ENCODE measurements at places on chromosomes 2 and 18.
A peak's percentile ranks its signal among the peaks of the same experiment; 100 is the strongest.

DNA sequence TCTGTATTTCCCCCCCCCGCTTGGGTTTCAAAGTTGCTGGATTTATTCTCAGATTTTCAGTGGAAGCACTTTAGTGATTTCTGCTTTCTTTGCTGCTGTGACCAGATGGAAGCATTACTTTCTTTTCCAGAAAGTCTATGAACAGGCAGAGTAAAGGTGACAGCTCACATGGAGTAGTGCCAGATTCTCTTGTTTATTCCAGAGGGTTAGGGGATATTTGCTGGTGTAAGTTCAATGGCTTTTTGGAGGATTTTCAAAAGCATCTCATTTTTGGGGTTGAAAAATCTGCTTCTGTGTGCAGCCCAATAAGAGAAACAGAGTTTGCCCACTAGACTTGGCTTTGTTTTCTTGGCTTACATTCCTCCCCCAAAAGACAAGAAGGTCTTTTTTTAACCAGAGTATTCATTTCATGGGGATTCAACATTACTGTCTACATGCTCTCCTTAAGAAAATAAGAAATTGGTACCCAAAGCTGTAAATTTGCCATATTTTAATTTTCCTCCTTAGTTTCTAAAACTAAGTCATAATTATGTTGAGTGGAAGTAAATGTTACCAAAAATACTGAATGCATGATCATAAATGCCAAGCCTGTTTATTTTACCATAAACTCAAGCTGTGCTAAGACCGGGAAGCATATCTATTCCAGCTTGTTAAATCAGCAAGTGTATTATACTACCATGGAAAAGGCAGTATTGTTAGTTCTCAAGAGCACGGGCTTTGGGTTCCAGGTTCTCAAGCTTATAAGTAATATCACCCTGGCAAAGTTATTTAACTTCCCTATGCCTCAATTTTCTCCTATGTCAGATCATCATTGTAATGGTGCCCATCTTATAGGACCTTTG is 557.2 kb downstream of the CPS1 start:
- DNase-seq: no peak

- DNase-seq: no peak
Observed at GRCh38 chr2:12493031-12493513, 223.7 kb upstream of the TRIB2 start.

- peak; percentile 28 for DNase-seq
Observed at GRCh38 chr18:24470022-24470618, 9.7 kb downstream of the HRH4 start.

- no peak for DNase-seq
Observed at GRCh38 chr18:48330016-48330991, 78.9 kb downstream of the ZBTB7C start.

DNA sequence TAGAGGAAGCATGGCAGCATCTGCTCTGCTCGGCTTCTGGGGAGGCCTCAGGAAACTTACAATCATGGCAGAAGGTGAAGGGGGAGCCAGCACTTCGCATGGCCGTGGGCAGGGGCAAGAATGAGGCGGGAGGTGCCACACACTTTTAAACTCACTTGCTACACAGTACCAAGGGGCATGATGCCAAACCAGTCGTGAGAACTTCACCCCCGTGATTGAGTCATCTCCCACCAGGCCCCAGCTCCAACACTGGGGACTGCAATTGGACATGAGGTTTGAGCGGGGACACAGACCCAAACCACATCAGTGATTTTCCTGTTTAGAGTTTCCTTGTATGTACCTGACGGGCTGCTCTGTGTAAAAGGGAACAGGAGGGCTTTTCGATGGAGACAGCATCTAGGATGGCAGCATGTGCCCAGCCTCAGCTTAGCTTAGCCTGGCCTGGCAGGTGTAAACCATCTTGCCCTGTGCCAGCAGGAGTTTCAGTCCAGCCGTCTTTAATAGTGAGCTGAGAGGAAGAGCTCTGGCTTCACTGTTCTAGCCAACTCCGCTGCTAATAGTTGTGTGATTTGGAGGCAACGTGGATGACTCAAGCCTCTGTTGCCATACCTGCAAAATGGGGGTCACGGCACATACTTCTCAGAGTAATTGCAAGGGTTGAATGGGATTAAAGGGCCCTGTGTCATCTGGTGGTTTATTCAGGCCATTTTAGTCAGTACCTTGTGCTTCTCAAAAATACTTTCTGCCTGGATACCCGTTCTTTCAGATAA is 101.8 kb downstream of the ASAP2 start:
- DNase-seq: no peak

- no peak for DNase-seq
Observed at GRCh38 chr2:45029215-45029614, 20.0 kb upstream of the SIX2 start.

DNA sequence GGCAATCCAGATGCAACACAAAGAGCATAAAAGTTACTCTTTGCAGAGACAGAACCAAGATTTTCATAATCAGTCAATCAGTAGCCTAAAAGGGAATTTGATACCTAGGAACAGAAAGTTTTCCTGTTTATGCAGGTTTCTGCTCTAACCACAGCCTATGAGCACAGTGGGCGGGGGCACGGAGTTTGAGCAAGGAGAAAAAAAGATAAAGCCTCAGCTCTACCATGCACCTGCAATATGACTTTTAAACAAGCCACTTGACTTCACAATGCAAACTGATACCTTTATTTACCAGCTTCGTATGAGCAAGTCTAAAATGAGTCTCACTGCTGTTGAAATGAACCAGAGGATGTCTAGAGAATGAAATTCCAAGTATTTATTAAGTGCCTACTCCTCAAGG is 5.6 kb upstream of the LRATD1 start:
- no peak for DNase-seq

DNA sequence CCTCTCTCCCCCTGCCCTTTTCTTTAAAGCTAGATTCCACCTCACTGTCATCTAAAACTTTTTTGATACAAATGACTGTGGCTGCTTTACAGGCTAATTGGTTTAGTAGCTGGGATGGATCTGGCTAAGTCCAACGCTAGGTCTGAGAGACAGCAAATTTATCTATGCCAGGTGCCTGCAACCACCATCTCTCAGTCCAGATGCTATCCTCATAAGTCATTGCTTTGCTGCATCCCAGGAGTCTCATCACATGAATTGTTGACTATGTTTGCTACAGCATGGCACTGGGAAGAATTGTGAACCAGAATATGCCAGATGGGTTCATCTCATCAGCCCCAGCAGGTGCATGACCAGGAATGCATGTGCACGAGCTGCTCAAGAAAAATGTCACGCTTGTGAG is 100.0 kb upstream of the PID1 start:
- DNase-seq: no peak

GRCh38 chr2:73963385-73964120 is 21.2 kb upstream of the TET3 start:
- no peak for DNase-seq

- peak; percentile 94 for DNase-seq
Observed at GRCh38 chr2:53767405-53768241, at the start of gene CHAC2. Gene CHAC2 (plus strand): TSS chr2:53767804. CDS start chr2:53767887, 83 bp downstream.

- no peak for DNase-seq
Observed at GRCh38 chr2:228344531-228344930, 163.0 kb upstream of the SPHKAP start.

GRCh38 chr2:68377137-68377780 is 12.2 kb downstream of the PLEK start:
- no peak for DNase-seq

DNA sequence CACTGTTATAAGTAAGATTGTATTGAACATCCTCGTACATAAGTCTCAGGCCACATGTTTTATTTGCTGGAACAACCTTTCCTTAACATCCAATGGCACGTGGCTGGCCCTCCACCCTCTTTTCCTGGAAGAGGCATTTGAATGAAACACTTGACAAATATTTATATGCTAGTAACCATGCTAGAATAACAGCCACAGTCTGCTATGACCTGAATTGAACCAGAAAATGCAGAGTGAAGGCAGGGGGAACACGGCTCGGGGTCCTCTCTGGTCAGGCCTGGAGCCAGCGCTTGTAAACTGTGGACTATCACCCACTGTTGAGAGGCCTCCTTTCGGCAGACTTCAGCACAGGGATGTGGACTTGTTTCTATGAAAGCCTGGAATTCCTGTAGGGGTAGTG is 198.2 kb upstream of the COPS8 start:
- no peak for DNase-seq

DNA sequence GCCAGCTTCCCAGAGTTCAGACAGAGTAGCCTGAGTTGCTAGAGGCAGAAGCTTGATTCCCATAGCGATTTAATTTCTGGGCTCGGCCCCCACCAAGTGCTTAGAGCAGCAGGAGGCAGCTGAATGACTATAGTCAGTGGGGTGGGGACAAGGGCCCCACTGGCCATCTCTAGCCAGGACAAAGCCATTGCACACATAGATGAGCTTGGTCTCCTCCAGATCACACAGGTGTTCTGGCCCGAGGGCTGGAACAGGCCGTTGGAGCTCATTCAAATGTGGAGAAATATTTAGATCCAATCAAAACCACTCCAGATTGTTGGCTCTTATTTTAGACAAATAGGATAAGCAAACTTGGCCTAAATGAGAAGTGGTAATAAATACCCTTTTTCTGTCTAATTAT is 287.3 kb upstream of the NCKAP5 start:
- DNase-seq: no peak

- DNase-seq: no peak
Observed at GRCh38 chr2:126239320-126239955, 416.5 kb upstream of the GYPC start.

DNA sequence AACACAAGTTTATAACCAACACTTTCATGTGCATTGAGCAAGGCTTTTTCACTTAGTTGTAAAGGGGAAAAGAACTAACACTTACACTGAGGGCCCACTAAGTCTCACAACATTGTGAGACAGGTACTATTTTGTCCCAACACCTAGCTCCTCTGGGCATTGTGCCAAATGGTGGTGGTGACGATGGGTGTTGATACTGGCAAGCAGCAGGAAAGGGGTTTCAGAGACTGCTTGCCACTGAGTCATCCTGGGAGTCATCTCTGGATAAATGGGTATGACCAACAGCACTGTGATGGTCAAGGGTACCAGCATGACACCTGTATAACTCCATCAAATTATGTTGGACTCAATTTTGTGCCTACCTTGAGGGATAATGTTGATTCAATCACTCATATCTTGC is 138.8 kb upstream of the ITGA6 start:
- no peak for DNase-seq

DNA sequence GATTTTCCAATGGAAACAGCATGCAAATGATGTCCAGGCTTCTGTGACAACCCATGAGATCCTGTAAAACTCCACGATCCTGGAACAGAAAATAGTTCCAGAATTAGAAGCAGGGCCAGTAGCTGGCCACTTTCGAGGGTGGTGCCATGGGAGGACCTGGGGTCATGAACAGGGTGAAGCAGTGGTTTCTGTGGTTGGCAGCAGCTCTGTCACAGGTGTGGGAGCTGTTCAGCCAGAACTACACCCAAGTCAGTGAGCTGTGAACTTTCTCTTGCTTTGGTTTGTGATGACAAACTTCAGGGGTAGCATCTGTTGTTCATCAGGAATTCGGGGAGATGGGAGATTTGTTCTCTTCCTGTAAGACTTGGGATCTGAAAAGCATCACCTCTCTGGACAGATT is 314.4 kb upstream of the NT5C1B start:
- no peak for DNase-seq

GRCh38 chr2:172107690-172108586 is 5.2 kb upstream of the DLX2 start:
- no peak for DNase-seq

- no peak for DNase-seq
Observed at GRCh38 chr2:234558642-234559041, 61.8 kb upstream of the ARL4C start.

DNA sequence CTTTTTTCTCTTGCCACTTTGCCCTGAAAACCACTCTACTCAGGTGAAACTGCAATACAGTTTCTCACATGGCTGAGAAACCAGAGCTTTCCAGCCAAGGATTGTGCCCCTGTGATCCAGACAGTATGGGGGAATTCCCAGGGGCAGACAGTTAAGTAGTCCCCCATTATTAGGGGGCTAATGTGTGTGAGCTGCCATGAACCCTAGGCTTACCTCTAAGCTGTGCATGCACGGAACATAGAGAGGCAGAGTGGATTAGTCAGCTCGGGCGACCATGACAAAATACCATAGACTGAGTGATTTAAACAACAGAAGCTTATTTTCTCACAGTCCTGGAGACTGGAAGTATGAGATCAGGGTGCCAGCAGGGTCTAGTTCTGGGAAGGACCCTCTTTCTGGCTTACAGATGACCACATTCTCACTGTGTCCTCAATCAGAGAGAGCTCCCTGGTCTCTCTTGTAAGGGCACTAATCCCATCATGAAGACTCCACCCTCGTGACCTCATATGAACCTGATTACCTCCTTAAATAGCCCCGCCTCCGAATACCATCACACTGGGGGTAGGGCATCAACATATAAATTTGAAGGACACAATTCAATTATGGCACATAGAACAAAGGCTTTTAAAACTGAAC is 215.1 kb downstream of the EIPR1 start:
- peak; percentile 61 for DNase-seq

DNA sequence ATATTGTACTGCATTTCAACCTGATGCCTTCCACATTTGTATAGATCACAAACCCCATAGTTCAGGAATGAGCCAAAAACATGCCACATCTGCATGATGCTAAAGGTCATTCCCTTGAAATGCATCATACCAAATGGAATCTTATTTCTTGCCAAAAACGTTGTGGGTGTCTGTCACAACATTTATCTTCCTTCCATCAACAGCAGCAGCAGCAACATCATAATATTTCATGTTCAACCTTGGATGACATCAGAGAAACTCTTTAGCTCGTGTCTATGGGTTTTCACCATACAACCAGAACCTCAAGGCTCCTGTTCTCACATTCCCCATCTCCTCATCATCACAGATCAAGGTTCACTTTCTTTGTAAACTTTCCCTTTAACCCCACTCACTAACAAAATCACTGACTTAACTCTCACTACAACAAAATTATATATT is 221.3 kb upstream of the CTAGE1 start:
- no peak for DNase-seq

- DNase-seq: no peak
Observed at GRCh38 chr2:64128943-64129391, 15.3 kb downstream of the PELI1 start.

DNA sequence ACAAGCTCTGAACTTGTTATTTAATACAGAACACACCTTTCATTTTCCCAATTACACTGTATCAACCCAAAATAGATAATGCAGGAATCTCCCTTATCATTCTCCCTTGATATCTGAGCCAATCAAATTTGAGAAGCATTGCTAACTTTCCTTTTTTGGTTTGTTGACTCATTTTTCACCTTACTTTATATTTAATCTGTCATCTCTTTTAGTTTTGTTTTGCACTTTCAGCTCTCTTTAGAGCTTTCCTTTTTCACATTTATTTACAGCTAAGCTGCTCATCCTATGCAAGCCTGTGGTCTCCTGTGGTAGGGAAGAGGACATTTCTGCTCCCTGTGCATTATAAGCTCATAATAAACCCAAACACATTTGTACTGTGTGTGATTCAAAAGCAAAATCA is 50.1 kb downstream of the ITGAV start:
- no peak for DNase-seq
